SHP77 (cell line): ENCODE measurements at places on chromosomes 6 and 20.

- no peak for DNase-seq
Observed at GRCh38 chr6:38273325-38273724, 366.4 kb downstream of the BTBD9 start.

GRCh38 chr6:333379-334002, 41.2 kb downstream of the DUSP22 start:
- no peak for DNase-seq

DNA sequence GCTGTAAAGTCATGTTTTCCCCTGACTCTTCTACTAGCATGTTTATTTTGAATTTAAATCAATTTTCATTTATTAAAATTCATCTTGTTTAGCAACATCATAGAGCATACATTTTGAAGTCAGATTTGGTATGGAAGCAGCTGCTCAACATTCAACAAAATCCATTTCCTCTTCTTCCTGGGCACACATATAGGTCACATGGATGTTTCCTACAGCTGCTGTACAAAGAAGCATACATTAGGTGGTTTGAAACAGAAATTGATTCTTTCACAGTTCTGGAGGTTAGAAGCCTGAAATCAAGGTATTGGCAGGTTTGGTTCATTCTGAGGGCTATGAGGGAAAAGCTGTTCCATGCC, 495.2 kb downstream of the RFPL4B start:
- no peak for DNase-seq

GRCh38 chr6:68635706-68636513, 828 bp downstream of the ADGRB3 start:
- no peak for DNase-seq
